GM06990 (cell line): ENCODE measurements at places on chromosomes 2 and 18.
A peak's percentile ranks its signal among the peaks of the same experiment; 100 is the strongest.

GRCh38 chr2:108449410-108450130 lies 564 bp downstream of the GCC2 start:
- DNase-seq = no peak

DNA sequence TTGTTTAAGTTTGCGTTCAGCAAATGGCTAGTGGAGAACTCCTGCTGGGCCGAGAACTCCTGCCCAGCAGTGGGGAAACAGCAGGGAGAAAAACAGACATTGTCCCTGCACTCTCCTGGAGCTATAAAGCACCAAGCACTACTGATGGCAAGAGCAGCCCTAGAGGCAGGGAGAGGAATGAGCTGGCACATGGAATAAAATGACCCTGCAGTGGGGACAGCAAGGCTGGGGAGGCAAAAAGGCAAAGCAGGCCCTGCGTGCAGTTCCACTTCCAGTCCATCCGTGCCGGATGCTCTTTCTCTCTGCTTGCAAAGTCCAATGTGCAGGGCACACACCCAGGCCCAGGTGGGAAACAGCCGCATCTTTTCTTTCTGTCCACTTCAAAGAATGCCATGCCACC lies 415.5 kb downstream of the LRATD1 start:
- DNase-seq = no peak

- no peak for DNase-seq
These were observed 118.6 kb downstream of the MBP start for GRCh38 chr18:77013811-77014521.

DNA sequence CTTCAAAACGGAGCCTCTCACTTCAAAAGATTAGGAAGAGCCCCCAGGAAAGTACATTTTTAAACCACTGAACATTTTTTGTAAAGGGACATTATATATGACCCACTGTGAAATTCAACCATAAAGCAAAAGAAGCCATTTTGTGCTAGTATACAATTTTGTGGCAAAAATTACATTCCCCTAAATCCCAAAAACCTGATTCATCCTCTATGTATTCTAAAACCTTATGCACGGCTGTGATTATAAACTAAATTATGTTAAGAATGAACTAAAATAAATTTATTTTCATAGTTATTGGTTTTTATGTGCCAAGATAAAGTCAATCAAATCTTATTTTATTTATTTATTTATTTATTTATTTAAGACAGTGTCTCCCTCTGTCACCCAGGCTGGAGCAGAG lies 48.5 kb downstream of the RTN4 start:
- no peak for DNase-seq

GRCh38 chr18:66136039-66136438 lies 385.2 kb downstream of the CDH7 start:
- DNase-seq = no peak

GRCh38 chr18:76528477-76529432 lies 33.7 kb upstream of the ZNF516 start:
- peak; percentile 34 for DNase-seq

DNA sequence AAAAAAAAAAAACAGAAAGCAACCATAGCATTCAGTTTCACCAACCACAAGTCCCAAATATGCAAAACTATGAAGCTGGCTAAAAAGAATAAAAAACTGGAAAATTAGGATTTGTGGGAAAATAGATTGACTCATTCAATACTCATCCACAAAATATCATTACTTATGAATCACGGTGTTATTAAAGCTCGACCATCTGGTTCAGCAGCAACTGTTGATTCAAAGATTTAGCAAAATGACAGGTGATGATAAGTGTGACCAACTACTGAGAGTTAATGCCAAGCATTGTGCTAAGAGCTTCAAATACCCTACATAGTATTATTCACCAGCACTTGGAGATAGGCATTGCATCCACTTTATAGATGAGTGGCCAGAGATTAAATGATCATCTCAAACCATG lies 26.2 kb upstream of the XDH start:
- DNase-seq = no peak

DNA sequence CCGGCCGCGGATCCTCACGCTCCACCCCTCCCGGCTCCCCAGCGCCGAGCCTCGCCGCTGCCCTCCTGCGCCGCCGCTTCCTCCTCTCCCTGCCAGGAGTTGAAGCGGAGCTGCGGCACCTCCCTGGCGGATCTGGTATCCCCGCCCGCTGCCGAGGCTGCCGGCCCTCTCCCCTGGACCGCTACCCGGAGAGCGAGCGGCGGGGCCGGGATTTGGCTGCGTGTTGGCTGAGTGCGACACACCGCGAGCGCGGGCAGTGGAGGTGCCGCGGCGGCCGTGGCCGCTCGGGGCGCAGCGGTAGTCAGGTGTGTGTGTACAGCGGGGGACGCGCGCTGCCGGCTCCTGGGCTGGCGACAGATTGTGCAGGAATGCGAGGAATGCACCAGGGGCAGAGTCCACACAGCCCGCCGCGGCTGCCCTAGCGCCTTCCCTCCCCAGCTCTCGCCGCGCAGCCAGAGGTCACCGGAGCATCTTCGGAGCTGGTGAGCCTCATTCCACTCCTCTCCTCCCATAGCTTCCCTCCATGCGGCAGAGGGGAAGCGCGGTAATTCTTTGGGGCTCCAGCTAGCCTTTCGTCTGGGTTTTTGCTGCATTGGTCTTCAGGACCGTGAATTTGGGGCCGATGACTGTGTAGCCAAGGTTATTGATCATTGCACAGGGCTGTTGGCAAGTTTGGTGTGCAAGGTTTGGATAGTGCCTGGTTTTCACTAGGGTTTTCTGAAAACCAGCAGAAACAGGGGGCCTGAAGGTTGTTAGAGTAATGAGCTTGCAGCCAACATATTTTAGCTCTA lies 1.3 kb downstream of the PKP4 start:
- DNase-seq = peak; percentile 85

DNA sequence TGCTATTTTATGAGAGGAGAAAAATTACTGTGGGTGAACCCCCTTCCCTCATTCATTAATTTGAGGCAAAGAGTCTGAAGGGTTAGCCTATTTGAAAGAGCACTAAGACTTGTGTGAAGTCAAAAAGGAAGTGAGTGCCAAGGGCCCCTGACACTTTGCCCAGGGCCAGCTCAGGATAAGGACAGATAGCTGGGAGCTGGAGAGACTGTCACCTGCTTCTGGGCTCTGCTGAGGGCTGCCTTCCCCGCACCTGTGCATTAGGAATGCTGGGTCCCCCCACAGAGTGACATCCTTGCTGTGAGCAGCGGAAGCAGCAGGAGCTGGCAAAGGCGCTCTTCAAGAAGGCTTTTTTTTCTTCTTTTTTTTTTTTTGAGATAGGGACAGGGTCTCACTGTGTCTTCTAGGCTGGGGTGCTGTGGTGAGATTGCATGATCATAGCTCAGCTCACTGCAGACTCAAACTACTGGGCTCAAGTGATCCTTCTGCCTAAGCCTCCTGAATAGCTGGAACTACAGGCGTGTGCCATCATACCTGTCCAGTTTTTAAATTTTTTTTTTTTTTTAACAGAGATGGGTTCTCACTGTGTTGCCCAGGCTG lies 148.3 kb downstream of the AQP4 start:
- no peak for DNase-seq

- no peak for DNase-seq
These were observed 27.8 kb upstream of the KCNF1 start for GRCh38 chr2:10883801-10884478.

- no peak for DNase-seq
These were observed 683 bp downstream of the GBX2 start for GRCh38 chr2:236167297-236168109.

DNA sequence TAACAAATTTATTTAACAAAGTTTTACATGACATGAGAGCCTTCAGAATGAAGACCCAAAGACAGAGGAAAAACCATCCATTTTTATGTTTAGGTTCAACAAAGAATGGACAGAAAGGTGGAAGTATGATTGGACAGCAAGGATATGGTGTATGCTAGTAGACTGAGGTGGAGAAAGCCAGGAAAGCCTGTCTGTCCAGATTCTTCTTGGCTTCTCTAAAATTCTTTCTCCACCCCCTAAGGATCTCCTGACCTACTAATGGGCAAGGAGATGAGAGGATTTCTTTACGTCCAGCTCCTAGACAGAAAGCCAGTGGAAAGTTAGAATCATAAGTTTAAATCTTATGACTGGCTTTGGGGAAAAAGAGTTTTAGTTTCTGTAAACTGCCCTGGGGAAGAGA lies 3.0 kb downstream of the ATIC start:
- DNase-seq = no peak

DNA sequence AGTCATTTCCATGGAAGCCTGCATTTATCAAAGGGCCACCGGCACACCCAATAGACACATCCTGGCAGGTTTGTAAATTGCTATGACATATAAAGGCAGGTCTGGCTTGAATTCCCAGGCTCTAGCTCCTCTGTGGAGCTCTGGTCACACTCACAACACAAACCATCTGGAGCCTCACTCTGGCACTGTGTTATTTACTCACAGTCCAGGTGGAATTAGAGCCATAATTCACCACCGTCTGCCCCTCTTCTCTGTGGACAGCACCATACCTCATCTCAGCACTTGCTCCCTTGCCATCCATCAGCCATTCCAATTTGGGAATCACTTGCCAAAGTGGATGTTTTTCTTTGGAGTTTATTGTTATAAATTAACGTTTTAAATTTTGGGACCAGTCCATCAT lies 84.3 kb upstream of the OSR1 start:
- DNase-seq = no peak

DNA sequence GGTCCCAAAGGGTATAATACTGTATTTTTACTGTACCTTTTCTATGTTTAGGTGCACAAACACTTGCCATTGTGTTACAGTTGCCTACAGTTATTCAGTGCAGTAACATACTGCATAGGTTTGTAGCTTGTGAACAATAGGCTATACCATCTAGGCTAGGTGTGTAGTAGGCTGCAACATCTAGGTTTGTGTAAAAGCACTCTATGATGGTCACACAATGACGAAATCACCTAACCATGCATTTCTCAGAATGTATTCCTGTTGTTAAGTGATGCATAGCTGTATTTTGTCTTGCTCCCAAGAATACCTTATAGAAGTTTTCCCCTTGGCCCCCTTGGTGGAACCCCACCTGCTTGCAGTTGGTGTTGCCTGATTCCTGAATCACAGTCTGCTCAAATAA lies 29.3 kb upstream of the AGFG1 start:
- no peak for DNase-seq
